Mammary epithelial cell (primary cell): ENCODE measurements at places on chromosomes 2 and 18. TPM values are rescaled to one million over a fixed set of nuclear protein-coding genes. Genes with fewer than 3 reads are reported as not detected.

LYG2 gene
- not detected for total RNA-seq

DUSP19 gene
- total RNA-seq = 1.0 TPM

RAB27B gene
- total RNA-seq = 1.8 TPM

USP40 gene
- total RNA-seq = 64.3 and 64.9 TPM in 2 replicates

CRACDL gene
- 8.5 TPM for total RNA-seq

CRYBA2 gene
- not detected in 2 replicates for total RNA-seq

CCL20 gene
- 0.33 TPM for total RNA-seq

SP140L gene
- total RNA-seq = 2.5 TPM

SKOR2 gene
- not detected for total RNA-seq

FBXO48 gene
- 1.3 TPM for total RNA-seq

CDH2 gene
- total RNA-seq = 18.7 TPM

CYP26B1 gene
- 8.0 and 8.6 TPM in 2 replicates for total RNA-seq

GAL3ST2 gene
- not detected in 2 replicates for total RNA-seq

USP14 gene
- total RNA-seq = 29.0 TPM

NOL4 gene
- total RNA-seq = not detected in 2 replicates

ACAA2 gene
- total RNA-seq = 42.2 TPM

PTH2R gene
- total RNA-seq = 0.12 TPM in 1 of 2 replicates, not detected in the other

EMILIN2 gene
- total RNA-seq = 1.3 TPM

DIPK1C gene
- not detected in 2 replicates for total RNA-seq

LYPD6 gene
- 0.45 TPM in 1 of 2 replicates, not detected in the other for total RNA-seq
